ENCODE measurements at places on chromosomes 3 and 15.
A peak's percentile ranks its signal among the peaks of the same experiment; 100 is the strongest.

DNA sequence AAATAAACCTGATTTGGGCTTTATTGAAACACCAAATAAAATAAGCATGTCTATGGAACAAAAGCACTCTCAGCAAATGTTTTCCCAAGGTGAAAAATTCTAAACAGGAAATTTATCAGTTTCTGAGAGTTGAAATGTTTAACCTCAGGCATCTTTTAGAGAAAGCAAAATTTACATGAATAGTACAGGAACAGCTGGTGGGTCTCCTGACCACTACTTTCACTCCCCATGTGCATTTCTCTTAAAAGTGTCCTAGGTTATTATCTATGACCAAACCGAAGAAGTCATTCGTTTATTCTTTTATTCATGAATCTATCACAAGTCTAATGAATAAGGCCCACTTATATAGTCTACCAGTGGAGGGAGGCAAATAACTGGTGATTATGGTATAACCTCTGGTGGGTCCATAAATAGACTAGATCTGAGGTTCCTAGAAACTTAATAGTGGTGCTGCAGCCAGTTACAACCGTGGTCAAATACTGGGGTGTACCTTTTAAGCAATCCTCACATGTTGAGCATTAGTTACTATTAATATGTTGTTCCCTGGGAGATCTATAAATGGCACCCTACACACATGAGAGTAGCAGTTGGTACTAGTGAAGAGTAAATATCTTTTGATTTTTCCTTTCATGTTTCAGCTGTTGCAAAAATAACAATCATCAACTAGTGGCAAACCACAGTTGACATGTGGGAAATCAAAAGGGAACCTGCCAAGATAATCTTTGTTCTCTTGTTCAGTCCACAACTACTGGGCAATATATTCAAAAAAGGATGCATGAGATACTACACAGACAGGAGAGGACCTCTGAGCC lies 169.3 kb upstream of the STAC start:
- no peak for DNase-seq

DNA sequence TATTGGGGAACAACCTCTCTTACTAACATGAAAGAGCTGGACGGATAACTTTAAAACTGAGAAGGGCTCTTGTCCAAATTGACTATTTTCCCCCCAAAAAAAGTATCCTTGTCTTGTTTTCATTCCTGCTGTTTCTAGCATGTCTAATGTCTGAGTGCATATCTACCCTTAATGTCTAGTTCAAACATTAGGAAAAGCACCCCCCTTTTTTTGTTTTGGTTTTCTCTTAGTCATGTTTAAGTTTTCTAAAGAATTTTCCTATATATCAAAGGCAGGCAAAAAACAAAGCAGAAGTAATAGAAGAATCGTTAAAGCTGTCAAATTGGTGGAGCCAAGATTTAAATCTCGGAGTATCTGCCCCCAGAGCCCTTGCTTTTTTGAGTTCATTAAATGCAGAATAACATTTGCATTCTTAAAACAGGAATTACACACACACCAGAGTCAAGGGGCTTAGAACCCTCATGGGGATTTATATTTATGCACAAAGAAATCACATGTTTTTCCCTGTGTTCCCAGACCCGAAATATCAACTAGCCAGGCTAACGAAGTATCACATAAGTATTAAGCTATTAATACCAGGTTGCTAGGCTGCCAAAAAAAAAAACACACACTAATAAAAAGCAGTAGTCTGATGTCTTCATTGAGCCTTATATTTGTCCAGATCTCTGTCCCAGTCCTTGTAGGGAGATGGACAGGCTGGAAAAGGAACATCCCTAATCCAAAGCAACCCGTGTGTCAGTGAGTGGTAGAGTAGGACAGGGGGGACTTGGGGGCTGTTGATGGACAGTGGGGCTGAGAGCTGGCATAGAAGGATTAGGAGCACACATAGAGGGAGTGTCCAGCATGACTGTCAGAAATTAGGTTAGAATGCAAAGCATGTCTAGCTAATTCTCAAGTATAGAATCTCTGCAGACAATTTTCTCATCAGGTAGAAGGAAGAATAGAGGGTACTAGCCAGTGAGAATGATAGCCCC lies 103.6 kb upstream of the BFSP2 start:
- no peak for DNase-seq

DNA sequence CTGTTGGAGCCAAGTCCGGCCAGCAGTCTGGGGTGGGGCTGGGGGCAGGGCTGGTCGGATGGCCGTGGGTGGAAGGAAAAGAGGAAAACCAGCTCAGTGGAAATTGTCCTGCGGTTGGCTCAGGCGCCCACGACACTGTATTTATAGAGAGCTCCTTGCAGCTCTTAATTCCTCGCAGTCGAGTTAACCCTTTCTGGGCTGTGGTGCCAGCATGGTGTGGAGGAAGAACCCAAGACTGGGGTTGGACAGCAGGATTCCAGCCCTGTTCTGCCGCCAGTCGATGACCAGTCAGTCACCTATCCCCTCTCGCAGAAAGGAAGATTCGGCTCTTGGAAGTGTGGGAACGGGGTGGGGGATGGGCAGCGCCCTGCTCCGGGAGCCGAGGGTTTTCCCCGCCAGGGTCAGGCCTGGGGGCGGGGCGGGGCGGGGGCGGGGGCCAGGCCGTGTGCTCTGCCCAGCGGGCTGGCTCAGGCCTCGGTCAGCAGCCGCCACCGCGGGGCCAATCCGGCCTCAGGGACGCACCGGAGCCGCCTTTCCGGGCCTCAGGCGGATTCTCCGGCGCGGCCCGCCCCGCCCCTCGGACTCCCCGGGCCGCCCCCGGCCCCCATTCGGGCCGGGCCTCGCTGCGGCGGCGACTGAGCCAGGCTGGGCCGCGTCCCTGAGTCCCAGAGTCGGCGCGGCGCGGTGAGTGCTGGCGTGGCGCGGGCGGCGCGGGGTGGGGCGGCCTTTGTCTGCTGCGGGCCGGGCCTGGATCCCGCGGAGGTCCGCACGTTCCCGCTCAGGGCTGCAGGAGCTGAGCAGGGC lies at the start of gene CD276:
TSS of gene CD276 (plus strand) at position 607 of the 804 bp plus-strand sequence. CDS start 15,257 bp downstream, outside the sequence.
- no peak for DNase-seq

GRCh38 chr3:192281207-192281880 lies 446.0 kb downstream of the FGF12 start:
- DNase-seq: no peak

DNA sequence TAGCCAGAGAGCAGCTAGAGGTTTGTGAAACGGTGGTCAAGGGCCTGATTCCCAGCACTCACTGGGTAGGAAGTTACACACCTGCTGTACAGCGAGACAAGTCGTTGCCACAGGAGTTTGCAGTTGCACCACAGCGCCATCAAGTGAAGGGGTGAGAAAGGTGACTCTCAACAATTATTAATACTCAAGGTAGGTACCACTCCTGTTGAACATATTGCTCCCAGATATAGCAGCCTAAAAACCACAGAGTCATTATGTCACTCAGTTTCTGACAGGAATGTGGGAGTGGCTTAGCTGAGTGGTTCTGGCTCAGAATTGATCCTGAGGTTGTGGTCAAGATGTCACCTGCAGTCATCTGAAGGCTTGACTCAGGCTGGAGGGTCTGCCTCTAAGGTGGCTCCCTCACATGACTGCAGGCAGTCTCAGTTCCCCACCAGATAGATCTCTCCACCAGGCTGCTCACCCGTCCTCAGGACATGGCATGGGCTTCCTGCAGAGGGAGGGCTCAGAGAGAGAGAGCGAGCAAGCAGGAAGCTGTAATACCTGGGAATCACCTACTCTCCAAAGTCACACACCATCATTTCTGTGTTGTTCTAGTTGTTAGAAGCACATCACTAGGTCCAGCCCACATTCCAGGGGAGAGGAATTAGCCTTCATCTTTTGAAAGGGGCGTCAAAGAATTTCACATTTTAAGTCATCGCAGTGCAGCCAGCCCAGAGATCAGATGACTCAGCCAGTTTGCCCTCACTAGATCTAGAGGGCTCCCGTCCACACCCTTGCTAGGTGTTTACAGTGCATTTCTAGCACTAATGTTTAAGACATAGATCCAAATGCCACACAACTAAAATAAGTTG lies 17.0 kb upstream of the ANO10 start:
- DNase-seq: peak; percentile 34

- DNase-seq: no peak
Measured at GRCh38 chr3:6867269-6867668, 6.4 kb downstream of the GRM7 start.

GRCh38 chr3:81602781-81603180 lies 158.7 kb downstream of the GBE1 start:
- DNase-seq: no peak

DNA sequence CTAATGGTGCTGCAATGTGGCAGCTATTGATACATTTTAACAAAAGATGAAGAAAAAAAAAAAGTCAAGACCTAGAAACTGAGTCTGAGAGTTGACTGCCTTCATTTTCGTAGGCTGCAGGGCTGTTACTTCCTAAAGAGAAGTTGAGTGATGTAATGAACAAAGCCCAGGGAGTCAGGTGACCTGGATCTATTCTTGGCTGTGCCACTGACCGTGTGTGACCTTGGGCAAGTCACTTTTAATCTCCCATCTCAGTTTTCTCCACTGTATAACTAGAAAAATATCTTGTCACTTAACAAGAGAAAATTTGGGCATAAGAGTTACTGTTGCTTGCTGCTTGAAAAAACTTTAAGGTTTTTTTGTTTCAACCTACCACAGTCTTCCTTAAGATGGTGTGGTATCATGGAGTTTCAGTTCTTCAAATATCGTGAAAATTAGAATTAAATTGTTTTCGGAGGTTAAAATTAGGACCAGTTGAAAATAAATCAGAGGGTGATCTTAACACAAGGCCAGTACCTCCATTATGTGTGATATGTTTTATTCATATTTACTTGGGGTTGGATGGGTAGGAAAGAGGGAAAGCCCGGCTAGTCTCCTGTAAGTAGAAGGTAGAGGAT lies 5.8 kb downstream of the FMN1 start:
- DNase-seq: no peak

DNA sequence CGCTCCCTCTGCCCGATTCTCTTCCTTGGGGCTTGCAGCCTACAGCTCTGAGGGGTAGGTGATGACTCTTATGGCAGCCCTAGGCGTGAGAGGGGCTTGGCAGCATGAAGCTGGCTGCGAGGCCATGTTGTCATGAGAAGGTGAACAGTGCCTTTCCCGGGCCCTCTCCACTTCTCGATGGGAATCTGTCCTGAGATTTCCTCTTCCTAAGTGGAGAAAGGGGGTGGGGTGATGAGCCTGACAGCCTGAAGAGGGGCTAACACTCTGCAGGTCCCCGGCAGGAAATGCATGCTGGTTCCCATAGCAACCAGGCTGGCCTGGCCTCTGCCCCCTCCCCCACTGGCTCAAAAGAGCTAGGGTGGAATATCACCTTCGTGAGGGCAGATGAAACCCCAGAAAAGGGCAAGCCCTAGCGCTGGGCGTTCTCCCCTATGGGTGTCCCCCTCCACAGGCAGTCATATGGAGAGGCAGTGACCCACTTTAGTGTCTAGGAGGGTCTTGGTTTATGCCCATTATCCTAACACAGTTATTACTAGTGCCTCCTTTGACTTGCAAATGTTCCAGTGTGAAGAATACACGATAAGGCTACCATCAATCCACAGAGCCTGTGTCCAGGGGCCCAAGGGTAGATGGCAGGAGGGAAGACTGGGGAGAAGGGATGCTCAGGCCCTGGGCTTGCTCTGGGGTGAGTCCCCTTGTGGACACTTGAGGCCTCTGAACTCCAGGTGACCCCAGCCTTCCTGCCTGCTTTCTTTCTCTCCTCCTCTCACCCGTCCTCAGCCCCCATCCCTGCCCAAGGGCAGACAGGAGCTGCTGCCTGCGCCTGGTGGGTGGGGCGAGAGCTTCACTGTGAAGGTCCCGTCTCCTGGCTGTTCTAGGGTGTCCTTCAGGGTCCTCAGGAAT lies 13.2 kb downstream of the EPHB3 start:
- DNase-seq: no peak

DNA sequence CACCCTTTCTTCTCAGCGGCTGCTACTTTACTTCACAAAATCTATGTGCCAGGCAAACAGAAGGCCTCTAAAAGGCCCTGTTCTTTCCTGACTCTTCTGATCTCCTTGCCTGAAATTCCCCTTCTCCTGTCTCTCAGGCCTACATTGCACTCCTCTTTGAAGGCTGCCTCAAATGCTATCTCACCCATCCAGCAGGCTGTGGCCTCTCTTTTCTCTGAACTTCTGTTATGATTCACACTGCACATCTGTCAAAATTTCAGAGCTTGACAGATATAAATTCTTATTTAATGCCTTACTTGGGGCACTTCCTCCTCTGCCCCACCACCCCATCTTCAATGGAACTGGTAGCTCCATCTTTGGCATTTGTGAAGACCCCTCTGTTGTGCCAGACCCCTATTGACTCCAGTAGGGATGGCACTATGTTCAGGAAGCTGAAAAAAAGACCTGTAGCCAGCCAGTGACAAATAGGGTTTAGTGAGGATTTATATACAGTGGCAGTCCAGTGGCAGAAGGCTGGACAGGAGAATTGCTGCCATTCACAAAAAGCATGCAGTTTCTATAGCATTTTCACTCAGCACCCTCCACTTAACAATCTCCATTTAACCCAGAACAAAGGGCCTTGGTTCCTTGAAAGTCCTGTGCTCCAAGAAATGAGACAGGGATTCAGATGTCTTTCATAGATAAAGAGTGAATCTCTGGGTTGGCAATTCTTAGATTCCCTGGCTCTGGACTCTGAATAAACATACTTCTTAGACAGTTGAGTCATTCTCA lies 415.8 kb upstream of the GRM7 start:
- no peak for DNase-seq

DNA sequence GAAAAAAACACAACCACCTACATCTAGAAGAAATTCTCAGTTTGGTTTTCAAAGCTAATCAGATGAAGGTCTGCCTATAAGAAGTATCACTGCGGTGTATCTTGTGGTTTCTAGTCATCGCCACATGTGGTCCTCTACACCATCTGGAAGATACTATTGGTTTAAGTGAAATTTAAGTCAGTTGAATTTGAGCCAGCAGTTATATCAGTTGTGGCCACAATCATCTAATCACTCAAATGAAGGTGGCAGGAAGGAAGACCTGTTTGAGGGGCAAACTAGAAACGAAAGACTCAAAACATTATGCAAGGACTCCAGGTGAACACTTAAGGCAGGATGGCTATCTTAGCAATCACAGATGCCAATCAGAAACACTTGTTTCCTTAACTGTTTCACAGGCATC lies 48.7 kb downstream of the ETV5 start:
- DNase-seq: no peak

GRCh38 chr3:108698461-108698860 lies 58.7 kb downstream of the RETNLB start:
- no peak for DNase-seq

DNA sequence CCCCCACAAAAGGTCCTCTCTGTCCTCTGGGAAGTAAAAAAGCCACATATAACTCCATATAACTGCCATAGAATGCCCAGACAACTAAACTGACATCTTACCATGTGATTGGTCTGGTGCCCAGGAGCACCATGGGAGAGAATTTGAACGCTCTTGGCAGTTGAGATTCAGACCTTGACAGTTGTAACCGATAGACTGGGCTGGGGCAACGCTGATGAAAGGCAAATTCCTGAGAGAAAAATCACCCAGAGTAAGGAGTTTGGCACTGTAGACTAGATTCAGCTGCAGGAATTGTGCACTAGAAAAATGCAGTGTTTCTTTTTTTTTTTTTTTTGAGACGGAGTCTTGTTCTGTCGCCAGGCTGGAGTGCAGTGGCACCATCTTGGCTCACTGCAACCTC lies 240.5 kb downstream of the SOX2 start:
- DNase-seq: no peak

- DNase-seq: no peak
Measured at GRCh38 chr15:72774696-72775383, 8.7 kb downstream of the ADPGK start.

Data from activated CD8-positive, alpha-beta memory T cell treated with anti-CD3 and anti-CD28 coated beads, Interleukin-2, amount 50 U/mL, for 4 hours (primary cell).